ENCODE measurements at places on chromosomes 2 and 18.
A peak's percentile ranks its signal among the peaks of the same experiment; 100 is the strongest.

GRCh38 chr2:45782986-45783385 is 131.5 kb downstream of the PRKCE start:
- peaks cover 9% of the 10 kb centered on the region for H3K4me1 ChIP-seq
- DNase-seq, result no peak
- H3K27me3 ChIP-seq, result no peaks in the 10 kb centered on the region
- no peaks in the 10 kb centered on the region for H3K36me3 ChIP-seq

DNA sequence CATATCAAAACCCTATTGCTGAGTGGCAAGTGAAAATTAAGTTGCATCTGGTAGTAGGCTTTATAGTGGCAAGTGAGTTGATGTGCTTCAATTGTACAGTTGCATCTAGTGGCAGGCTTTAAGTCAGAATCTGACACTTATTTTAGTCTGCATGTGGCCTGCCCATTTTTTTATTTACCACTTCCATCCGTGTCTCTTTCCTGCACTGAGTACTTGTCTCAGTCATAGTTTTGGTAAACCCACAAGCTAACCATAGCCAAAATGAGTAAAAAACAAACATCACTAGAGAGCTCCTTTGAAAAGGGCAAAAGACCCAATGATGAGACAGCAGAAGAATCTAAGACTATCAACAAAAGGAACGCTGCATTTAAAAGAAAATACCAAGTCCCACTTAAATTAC is 96.0 kb upstream of the CRACDL start:
- H3K36me3 ChIP-seq, result no peaks in the 10 kb centered on the region
- no peak overlapping the region for H3K27ac ChIP-seq
- no peak for DNase-seq
- H3K4me3 ChIP-seq, result no peak overlapping the region

DNA sequence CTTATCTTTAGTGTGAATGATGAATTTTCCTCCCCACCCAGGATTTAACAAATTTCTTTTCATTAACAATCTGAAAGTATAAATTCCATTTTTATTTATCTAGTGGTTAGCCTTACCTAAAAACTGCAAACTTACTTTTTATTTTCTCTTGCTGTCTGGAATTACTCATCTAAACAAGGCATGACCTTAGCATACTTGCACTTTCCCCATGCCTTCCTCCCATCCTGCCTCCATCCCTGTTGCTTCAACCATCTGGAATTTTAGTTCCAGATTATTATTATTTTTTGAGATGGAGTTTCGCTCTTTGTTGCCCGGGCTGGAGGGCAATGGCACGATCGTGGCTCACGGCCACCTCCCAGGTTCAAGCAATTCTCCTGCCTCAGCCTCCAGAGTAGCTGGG is 35.6 kb downstream of the GDF7 start:
- no peaks in the 10 kb centered on the region for H3K36me3 ChIP-seq
- DNase-seq, result no peak

- no peak overlapping the region for H3K27ac ChIP-seq
- H3K27me3 ChIP-seq, result no peaks in the 10 kb centered on the region
- no peak for DNase-seq
- no peaks in the 10 kb centered on the region for H3K36me3 ChIP-seq
Observed at GRCh38 chr2:129080715-129081476, 762.2 kb upstream of the HS6ST1 start.

DNA sequence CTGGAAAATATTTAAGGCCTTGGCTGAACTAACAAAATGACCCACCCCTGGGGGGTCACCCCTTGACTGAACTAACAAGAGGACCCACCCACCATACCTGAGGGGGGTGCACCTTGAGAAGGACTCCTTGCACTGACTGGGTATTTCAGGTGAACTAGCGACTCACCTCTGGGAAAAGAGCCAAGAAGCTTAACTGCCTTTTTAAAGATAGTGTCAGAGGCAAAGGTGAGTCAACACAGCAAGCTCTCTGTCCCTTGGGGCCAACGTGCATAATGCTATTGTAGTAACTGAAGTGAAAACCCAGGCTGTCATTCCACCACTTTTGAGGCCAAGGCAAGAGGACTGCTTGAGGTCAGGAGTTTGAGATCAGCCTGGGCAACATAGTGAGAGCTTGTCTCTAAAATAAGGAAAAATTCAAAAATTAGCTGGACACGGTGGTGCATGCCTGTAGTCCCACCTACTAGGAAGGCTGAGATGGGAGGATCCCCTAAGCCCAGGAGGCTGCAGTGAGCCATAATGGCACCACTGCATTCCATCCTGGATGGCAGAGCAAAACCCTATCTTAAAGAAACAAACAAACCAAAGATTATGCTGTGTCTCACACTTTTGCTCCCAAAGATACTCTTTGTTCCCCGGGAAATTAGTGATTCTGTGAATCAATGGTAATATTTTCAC is 36.4 kb upstream of the ZCCHC2 start:
- DNase-seq, result no peak
- no peaks in the 10 kb centered on the region for H3K36me3 ChIP-seq
- no peaks in the 10 kb centered on the region for H3K27me3 ChIP-seq

DNA sequence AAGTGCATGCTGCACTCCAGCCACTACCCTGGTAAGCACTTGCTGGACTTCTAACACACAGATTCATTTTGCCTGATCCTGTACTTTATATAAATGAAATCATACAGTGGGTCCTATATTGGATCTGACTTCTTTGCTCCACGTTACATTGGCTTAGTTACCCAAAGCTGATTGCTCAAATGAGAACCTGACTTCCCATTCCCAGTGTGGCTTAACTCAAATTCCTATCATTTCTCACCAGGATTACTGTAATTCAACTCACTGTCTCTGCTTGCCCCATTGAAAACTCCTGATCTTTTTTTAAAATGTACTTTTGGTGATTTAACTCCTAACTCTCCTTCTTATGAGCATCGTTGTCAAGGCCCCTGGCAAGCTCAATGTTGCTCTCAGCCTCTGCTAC is 1.4 kb downstream of the RSAD2 start:
- no peaks in the 10 kb centered on the region for H3K27me3 ChIP-seq
- no peak overlapping the region for H3K4me3 ChIP-seq
- H3K4me1 ChIP-seq, result peaks cover 8% of the 10 kb centered on the region

DNA sequence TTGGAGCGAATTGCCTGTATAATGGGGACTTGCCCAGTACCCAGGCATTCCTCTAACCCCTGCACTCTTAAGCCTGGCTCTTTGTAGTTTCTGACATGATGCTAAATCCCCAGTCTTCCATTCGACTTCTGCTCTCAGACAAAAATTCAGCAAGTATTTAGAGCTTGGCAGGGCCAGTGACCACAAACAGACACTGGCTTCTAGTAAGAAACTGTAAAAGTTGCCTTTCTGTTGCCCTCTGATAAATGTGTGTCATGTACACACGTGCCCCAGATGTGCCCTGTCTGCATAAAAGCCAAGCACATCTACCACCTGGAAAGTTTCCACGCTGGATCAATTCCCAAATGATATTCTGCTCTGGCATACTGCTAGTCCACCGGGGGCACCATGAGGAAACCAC is 18.0 kb downstream of the PAX3 start:
- no peaks in the 10 kb centered on the region for H3K4me1 ChIP-seq
- H3K4me3 ChIP-seq, result no peak overlapping the region
- H3K36me3 ChIP-seq, result no peaks in the 10 kb centered on the region
- no peaks in the 10 kb centered on the region for H3K27me3 ChIP-seq
- no peak overlapping the region for H3K27ac ChIP-seq

DNA sequence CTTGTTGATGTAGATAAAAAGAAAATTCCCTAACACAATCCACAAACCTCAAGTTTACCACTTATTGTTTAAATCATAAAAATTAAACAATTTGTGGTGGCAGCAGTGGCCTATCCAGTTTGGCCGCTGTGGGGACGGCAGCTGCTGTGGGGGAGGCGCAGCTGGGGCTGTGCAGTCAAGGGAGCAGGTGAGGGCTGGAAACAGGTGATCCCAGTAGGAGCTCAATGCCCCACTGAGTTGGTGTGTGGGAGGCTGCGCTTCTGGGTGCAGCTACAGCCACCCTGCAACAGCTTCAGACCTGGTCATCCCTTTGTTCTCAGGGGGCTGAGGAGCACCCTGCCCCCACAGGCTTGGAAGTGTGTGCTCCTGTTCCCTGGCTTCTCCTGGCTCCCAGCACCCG is 266.0 kb upstream of the FSIP2 start:
- no peak for DNase-seq
- H3K27me3 ChIP-seq, result no peaks in the 10 kb centered on the region
- no peaks in the 10 kb centered on the region for H3K4me1 ChIP-seq
- H3K36me3 ChIP-seq, result no peaks in the 10 kb centered on the region

- no peaks in the 10 kb centered on the region for H3K4me1 ChIP-seq
- no peak overlapping the region for H3K27ac ChIP-seq
- no peaks in the 10 kb centered on the region for H3K27me3 ChIP-seq
- no peak overlapping the region for H3K4me3 ChIP-seq
Observed at GRCh38 chr2:14082640-14083039, 549.9 kb upstream of the LRATD1 start.

DNA sequence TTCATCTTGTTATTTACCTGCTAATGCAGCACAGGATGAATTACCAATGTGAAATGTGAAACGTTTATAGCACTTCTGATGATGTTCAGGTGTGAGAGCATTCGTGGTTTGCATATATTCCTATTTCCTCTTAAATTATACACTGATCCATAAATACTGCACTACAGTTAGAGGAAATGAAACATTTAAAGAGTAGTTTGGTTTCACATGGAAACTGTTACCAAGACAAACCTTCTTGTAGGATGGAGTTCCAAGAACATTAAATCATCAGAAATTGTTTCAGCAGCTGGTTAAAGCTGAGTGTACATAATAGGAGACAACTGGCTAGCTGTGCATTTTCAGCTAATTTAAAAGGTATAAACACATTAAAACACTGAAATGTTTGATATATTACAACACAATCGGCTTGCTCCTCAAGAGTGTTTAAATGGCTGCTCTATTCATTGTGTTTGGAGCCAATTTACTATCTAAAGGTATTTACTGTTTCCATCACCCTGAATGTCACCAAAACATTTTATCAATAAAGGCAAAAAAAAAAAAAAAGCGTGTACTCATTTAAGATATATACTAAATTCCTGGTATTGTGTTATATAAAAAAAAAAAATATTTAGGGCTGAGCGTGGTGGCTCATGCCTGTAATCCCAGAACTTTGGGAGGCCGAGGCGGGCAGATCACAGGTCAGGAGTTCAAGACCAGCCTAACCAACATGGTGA is 100.6 kb downstream of the DYM start:
- DNase-seq, result no peak
- no peak overlapping the region for H3K27ac ChIP-seq
- H3K27me3 ChIP-seq, result no peaks in the 10 kb centered on the region
- peaks cover 14% of the 10 kb centered on the region for H3K4me1 ChIP-seq
- no peaks in the 10 kb centered on the region for H3K36me3 ChIP-seq

- H3K4me1 ChIP-seq, result no peaks in the 10 kb centered on the region
- no peaks in the 10 kb centered on the region for H3K36me3 ChIP-seq
Observed at GRCh38 chr2:25606892-25607291, 66.5 kb downstream of the DTNB start.

DNA sequence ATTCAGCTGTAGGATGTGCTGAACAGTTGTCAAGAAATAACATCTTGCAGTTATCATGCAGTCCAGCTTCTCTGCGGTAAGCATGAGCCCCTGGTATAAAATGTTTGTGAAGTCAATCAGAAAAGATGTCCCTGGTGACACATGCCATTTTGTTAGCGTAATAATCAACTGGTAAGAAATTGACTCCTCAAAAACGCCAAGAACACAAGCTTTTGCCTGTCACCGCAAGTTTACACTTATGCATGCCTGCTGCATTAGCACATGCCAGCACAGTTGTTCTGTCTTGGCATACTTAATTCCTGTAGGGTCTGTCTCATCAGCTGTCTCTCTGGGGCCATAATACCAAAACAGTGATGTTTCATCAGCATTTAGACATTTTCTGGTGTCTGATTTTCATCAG is 524.8 kb upstream of the DSEL start:
- DNase-seq, result no peak
- no peaks in the 10 kb centered on the region for H3K27me3 ChIP-seq
- H3K27ac ChIP-seq, result no peak overlapping the region
- no peaks in the 10 kb centered on the region for H3K36me3 ChIP-seq
- H3K4me1 ChIP-seq, result no peaks in the 10 kb centered on the region

- H3K27ac ChIP-seq, result no peak overlapping the region
- DNase-seq, result no peak
- no peaks in the 10 kb centered on the region for H3K4me1 ChIP-seq
- H3K36me3 ChIP-seq, result no peaks in the 10 kb centered on the region
- no peak overlapping the region for H3K4me3 ChIP-seq
Observed at GRCh38 chr2:174529916-174530315, 43.1 kb upstream of the GPR155 start.

- H3K4me3 ChIP-seq, result no peak overlapping the region
- H3K4me1 ChIP-seq, result no peaks in the 10 kb centered on the region
- DNase-seq, result no peak
- no peaks in the 10 kb centered on the region for H3K27me3 ChIP-seq
- no peak overlapping the region for H3K27ac ChIP-seq
- H3K36me3 ChIP-seq, result no peaks in the 10 kb centered on the region
Observed at GRCh38 chr2:21567395-21567794, 443.6 kb downstream of the TDRD15 start.

GRCh38 chr2:109185821-109186570 is 57.0 kb downstream of the SH3RF3 start:
- H3K36me3 ChIP-seq, result no peaks in the 10 kb centered on the region
- H3K4me3 ChIP-seq, result no peak overlapping the region
- no peaks in the 10 kb centered on the region for H3K27me3 ChIP-seq
- peak overlapping the region; percentile 64 for H3K27ac ChIP-seq
- peaks cover 25% of the 10 kb centered on the region for H3K4me1 ChIP-seq
- DNase-seq, result no peak

- H3K27ac ChIP-seq, result no peak overlapping the region
- no peak overlapping the region for H3K4me3 ChIP-seq
- no peak for DNase-seq
- H3K36me3 ChIP-seq, result no peaks in the 10 kb centered on the region
Observed at GRCh38 chr2:52821631-52822030, 946.0 kb upstream of the CHAC2 start.

Measured in vagina (tissue), 2 donors.